ENCODE measurements at places on chromosomes 2 and 18. TPM values are rescaled to one million over a fixed set of nuclear protein-coding genes. Genes with fewer than 3 reads are reported as not detected.

- ATAC-seq: no peak
These were observed 494.4 kb downstream of the TMX3 start for GRCh38 chr18:68220458-68220857.

- no peak for ATAC-seq
These were observed 45.6 kb downstream of the PAIP2B start for GRCh38 chr2:71181316-71181715.

DNA sequence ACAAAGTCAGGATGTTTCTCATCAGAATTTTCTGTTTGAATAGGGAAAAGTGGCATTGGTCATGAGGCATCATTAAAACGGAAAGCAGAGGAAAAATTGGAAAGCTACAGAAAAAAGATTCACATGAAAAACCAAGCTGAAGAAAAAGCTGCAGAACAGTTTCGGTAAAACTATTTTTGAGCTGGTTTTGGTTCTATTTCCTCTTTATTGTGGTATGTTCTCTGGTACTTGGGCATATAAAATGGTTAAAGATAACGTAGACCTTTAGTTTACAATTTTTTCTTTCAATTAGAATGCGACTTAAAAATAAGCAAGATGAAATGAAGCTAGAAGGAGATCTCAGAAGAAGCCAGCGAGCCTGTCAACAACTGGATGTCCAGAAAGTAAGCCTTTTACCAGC is 7.6 kb downstream of the GPATCH11 start:
- ATAC-seq: no peak

PSMG2 gene
- total RNA-seq: 59.6 TPM

CFC1 gene
- total RNA-seq: not detected

DNA sequence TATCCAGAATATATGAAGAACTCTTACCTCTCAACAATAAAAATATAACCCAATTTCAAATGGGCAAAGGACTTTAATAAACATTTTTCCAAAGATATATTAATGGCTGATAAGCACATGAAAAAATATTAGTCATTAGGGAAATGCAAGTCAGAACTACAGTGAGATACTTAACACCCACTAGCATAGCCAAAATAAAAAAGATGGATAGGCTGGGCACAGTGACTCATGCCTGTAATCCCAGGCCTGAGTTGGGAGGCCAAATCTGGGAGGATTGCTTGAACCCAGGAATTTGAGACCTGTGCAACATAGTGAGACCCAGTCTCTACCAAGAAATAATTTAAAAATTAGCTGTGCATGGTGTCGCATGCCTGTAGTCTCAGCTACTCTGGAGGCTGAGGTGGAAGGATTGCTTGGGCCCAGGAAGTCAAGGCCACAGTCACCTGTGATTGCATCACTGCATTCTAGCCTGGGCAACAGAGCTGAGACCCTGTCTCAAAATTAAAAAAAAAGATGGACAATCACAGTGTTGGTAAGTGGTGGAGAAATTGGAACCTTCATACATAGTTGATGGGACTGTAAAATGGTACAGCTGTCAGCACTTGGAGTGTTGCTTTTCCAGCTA is 25.1 kb downstream of the MARCHF7 start:
- no peak for ATAC-seq

- no peak for ATAC-seq
These were observed 114.9 kb downstream of the GALNT13 start for GRCh38 chr2:153986488-153987229.

DNA sequence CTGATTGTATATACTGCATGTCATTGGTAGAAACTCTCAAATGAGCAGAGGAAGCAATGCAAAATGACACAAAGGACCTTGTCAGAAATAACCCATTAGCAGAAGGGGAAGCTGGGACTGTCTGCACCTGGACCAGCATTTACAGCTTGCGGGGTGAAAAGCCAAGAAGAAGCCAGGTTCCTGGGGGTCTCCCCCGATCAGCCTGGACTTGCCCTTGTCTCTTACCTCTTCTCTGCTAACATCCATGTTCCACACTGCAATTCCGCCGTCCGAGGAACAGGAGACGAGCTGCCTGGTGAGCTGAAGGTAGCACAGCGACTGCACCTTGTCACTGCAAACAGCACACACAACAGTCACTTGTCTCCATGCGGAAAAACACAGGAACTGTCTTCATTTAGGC is 51.1 kb downstream of the WDFY1 start:
- ATAC-seq: no peak

GRCh38 chr2:86441392-86441881 is 266 bp downstream of the KDM3A start:
- ATAC-seq: no peak

- no peak for ATAC-seq
These were observed 263.2 kb downstream of the EXOC6B start for GRCh38 chr2:72562451-72563153.

CCL20 gene
- 36.1 TPM for total RNA-seq

ATP6V1B1 gene
- not detected for total RNA-seq

- ATAC-seq: no peak
These were observed 477 bp upstream of the WDCP start for GRCh38 chr2:24047703-24048033.

DNA sequence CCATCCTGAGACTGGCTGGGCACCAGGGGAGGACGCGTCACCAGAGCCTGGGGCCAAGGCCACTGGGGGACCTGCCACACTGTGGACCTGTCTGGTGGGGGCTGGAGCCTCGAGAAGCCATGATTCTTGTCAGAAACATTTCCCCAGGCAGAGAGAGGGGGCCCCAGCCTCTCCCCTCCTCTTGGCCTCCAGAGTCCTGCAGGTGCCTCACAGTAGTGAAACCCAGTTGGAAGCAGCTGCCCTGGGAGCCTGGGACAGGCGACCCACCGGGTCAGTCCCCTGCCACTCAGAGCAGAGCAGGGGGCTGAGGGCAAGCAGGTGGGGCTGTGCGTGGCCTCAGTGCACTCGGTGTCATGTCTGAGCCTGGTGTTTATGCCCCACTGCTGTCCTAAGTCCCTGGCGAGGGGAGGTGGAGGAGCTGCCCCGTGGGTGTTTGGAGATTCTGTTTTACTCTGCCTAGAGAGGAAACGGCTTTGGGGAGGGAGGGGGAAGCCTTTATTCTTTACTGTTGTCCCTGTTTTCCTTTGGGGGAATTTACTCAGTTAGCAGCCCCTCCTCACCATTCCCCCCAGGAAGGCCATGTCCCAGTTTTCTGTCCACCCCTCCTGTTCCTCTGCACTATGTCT is 7.7 kb downstream of the OXER1 start:
- ATAC-seq: no peak

DNA sequence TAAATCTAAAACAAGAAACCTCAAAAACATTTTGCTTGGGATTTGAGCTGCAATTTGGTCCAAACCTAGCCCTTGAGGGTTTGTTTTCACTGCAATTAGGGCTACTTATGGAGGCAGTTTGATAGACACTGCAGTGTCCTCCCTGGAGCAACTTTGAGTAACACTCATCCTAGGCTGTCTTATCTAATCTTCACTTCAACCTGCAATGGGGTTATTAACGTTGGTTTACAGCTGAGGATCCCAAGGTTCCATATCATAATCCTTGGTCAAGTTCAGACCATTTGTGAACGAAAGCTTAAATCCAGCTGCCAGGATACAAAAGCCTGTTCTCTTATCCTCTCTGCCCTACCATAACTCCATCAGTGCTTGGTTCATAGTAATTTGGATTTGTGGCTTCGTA is 2.5 kb downstream of the ANXA4 start:
- no peak for ATAC-seq
